Activated CD4-positive, alpha-beta memory T cell treated with anti-CD3 and anti-CD28 coated beads for 36 hours (primary cell): ENCODE measurements at places on chromosomes 5 and 9. TPM values are rescaled to one million over a fixed set of nuclear protein-coding genes. Genes with fewer than 3 reads are reported as not detected.

GRCh38 chr5:150544611-150545219, 36.8 kb downstream of the NDST1 start:
- peak; percentile 79 for DNase-seq

- DNase-seq, result no peak
These were observed 17.5 kb downstream of the NR2F1 start for GRCh38 chr5:93600409-93601070.

- DNase-seq, result peak; percentile 52
These were observed 115.9 kb downstream of the RGS3 start for GRCh38 chr9:113579283-113580040.

- no peak for DNase-seq
These were observed 327.2 kb upstream of the NREP start for GRCh38 chr5:112084149-112084548.

- no peak for DNase-seq
These were observed 38.6 kb downstream of the BOD1 start for GRCh38 chr5:173577817-173578216.

TRAF1 gene
- 124 TPM for total RNA-seq

PCDHB14 gene
- not detected for total RNA-seq

C9orf43 gene
- total RNA-seq, result 0.81 TPM

- DNase-seq, result peak; percentile 90
These were observed 2.6 kb upstream of the OLFML2A start for GRCh38 chr9:124774129-124774978.

DNA sequence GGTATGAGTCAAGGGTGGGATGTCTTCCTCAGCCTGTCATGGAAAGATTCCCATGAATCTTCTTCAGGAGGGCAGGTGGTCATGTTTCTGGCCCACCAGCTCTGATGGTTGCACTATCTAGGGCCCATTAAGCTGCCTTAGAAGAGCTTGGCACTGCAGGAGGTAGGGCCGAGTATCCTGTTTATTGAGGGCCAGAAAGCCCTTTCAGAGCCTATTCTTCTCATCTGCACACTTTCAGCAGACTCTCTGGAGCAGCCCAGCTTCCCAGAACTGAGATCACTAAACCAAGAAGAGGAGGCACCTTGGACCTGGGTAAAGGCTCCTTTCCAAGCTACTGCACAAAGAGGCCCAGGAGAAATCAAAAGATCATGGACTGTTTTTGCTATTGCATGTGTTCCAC, 146.5 kb downstream of the MTX3 start:
- DNase-seq, result no peak

GRCh38 chr9:81886665-81887064, 41.6 kb upstream of the SPATA31D4 start:
- DNase-seq, result no peak

DNA sequence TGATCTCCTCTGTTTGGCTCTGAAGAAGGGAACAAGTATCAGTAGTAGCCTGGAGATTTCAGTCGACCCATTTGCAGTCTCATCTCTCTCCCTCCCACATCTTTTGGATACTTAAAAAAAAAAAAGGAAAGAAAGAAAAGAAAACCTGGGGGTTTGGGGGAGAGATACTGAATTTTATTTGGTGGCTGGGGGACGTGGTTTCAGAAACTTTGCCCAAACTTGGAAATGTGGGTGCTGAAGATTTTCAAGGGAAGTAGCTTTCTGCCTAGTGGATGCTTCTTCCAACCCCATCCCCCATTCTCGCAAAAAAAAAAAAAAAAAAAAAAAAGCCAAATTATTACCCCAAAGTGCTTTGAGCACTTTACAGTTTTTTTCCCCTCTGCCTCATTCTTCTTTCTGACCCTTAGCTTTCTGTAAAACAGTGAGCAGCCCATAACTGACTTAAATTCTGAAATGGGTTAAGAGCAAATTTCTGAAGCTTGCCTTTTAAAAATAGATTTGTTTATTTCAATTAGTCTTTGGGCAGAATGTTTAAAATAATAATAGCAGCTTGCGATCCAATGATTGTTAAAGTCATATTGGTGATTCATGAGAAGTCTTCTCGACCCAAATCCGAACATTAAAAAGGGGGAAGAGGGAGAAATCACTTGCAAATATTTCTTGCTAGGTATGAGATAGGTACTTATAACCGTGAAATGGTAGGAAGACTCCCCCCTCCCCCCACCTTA, 894 bp downstream of the FST start:
- no peak for DNase-seq

GRCh38 chr5:77960305-77960704, 184.2 kb upstream of the TBCA start:
- peak; percentile 24 for DNase-seq

GFPT2 gene
- 0.12 TPM for total RNA-seq

- no peak for DNase-seq
These were observed 381.1 kb downstream of the RASEF start for GRCh38 chr9:82681809-82682208.

C8G gene
- total RNA-seq, result 0.90 TPM
